ENCODE measurements at places on chromosomes 16 and 17.

DNA sequence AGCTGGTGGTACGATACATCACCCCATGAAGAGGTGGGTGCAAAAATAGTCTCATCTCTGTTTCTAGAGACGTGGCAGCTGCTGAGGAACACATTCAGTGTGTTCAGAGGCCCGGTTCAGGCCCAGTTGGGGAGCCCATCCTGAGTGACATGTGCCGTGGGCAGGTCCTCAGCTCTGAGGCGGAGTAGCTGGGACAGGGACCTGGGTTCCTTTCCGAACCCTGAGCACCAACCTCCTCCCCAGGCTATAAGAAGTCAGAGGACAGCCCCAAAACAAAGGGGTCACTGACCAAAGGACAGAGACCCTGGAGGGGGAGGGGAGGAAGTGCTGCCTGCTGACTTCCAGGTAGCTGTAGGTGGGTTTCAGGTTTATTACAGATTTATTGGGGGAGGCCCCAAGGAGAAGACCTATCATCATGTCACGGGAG is 5.1 kb downstream of the LDHD start:
- no peak for DNase-seq

- no peak for DNase-seq
These were observed 570 bp upstream of the CFDP1 start for GRCh38 chr16:75433732-75434413.

DNA sequence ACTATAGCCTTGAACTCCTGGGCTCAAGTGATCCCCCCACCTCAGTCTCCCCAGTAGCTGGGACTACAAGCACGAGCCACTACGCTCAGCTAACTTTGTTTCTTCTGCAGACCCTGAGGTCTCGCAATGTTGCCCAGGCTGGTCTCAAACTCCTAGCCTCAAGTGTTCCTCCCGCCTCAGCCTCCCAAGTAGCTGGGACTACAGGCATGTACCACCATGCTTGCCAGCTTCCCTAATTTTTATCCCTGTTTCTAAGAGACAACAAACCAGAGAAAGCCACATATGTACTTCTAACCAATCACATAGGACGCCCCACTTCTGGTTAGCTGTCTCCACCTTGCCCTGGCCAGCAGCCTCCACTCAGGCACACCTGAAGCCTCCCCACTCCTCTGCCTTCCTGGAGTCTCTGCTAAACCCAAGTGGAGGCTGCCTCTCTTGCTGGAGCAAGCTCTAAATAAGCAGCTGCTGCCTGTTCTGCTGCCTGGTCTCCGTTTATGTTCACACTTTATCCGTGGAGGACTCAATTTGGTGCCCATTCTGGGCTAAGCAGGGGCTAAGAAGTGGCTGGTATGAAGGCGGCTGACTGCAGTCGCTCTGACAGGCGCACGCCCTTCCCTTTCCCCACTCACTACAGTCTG is 24.7 kb downstream of the NSMCE1 start:
- no peak for DNase-seq

DNA sequence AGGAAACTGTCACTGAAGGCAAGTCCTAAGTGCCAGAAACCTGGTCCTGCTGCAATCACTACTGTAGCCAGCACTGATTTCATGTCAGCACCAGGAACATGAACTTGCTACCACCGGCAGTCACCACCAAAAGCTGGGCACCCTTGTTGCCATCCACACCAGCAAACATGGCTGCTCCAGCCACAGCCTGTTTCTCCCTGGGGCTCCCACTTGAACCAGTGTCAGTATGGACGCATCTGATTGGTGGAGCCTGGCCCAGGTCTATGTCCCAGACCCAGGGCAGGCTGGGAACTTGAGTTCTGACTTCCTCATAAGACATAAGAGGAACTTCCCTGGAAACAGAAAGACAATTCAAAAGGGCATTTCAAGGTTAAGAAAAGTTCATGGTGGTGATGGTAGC is 56.5 kb downstream of the COPRS start:
- DNase-seq: no peak

GRCh38 chr16:80680839-80681238 is 123.6 kb downstream of the CDYL2 start:
- DNase-seq: no peak

DNA sequence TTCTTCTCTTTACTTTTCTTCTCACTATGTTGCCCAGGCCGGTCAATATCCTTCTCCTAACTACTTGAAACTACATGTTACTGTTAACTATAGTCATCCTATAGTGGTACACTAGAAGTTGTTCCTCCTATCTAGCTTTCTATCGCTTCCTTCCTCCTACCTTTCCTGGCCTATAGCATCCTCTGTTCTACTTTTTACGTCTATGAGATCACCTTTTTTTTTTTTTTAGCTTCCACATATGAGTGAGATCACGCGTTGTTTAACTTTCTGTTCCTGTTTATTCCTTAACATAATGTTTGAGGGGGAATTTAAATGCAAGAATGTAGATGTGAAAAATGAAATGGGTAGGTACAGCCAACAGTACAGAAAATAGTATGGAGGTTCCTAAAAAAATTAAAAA is 30.5 kb upstream of the YPEL2 start:
- no peak for DNase-seq

GRCh38 chr16:800834-801511 is 439 bp upstream of the GNG13 start:
- no peak for DNase-seq

- no peak for DNase-seq
These were observed 17.0 kb downstream of the ACSF3 start for GRCh38 chr16:89110641-89111040.

GRCh38 chr16:4846503-4846900 is 586 bp downstream of the GLYR1 start:
- no peak for DNase-seq

- DNase-seq: no peak
These were observed 64.5 kb downstream of the NUP88 start for GRCh38 chr17:5354886-5355415.

DNA sequence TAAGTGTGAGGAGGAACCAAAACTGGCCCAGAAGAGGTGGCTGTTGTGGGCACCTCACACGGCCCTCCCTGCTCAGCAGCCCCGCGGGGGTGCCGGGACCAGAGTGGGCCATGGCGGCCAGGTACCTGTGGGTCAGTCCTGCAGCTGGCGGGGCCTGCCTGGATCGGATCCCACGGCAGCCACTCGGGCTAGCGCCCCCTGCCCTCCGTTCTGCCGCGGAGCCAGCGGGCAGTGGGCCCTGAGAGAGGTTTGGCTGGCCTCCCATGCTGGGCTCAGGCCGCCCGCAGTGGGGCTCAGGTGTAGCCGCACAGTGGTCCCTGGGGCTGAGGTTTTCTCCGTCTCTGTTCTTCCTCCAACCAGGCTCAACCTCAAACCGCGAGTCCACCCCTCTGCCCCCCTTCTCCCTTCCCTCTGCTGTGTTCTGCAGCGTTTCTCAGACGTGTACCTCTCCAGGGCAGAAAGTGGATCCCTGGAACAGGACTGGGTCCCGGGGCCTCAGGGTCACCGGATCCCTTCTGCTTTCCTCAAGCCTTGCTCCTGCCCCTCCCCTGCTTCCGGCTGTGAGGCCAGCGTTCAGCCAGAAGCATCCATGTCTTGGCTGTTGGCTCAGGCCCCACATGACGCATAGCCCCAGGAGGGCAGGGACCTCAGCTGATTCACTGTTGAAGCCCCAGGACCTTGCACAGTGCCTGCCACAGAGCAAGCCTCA is 28.6 kb upstream of the ITGA3 start:
- DNase-seq: no peak

DNA sequence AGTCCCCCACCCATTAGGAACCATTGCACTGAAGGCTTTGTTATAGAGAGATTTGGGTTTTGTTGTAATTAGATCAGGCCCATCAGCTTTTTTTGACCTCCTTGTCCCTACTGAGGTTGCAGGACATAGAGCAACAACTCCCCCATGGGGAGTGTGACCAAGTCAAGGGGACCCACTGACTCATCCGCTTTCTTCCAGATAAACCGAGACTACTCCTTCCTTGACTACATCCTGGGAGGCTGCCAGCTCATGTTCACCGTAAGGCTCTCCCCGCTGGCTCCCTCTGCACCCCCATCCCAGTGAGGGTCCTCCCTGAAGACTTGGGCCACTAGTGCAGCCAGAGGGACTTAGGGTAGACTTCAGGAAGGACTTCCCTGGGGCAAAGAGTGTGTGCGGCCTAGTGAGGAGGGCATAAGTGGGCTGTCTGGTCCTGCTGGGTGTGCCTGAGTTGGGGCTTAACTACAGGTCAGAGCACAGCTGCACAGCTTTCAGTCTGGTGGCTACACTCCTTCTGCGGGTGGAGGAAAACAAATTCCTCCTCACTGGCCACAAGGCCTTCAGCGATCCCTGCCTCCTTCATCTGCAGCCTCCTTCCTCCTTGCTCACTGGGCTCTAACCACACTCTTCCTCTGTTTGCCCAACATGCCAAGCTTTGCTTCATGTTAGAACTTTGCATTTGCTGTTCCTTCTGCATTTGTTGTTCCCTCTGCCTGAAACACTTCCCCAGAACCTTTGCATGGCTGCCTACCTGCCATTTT is 31.0 kb downstream of the CPNE2 start:
- no peak for DNase-seq

- no peak for DNase-seq
These were observed 102.9 kb upstream of the ZFHX3 start for GRCh38 chr16:73150786-73151185.

- no peak for DNase-seq
These were observed 112.9 kb downstream of the METRNL start for GRCh38 chr17:83192161-83192788.

DNA sequence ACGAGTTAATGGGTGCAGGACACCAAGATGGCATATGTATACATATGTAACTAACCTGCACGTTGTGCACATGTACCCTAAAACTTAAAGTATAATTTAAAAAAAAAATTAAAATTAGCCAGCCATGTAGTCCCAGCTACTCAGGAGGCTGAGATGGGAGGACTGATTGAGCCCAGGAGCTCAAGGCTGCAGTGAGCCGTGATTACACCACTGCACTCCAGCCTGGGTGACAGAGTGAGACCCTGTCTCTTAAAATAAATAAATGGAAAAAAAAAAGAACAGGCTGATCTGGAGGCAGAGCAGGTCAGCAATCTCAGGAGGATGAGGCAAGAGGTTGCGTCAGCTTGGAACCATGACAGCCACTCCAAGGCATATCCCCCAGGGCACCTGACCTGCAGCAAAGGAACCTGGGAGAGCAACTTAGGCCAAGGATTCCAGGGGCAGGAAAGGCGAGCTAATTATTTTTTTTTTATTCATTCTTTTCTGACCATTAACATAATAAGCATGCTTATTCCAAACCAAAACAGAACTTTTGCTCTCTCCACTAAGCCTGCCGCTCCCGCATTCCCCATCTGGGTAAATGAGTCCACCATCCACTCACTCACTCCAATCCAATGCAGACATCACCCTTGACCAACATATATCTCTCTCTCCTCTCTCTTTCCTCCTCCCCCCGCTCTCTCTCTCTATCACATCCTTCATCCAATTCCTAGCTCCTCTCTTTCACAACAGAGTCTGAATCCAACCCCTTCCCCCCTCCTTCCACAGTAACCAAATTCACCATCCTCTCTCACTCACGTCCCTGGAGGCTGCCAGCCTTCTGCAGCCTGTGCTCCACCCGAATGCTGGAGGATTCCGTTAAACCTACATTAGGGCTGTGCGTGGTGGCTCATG is 47.7 kb downstream of the TK2 start:
- no peak for DNase-seq

- no peak for DNase-seq
These were observed 59.7 kb downstream of the IL21R start for GRCh38 chr16:27461483-27462171.

- no peak for DNase-seq
These were observed 39.5 kb downstream of the RCVRN start for GRCh38 chr17:9865586-9865985.

DNA sequence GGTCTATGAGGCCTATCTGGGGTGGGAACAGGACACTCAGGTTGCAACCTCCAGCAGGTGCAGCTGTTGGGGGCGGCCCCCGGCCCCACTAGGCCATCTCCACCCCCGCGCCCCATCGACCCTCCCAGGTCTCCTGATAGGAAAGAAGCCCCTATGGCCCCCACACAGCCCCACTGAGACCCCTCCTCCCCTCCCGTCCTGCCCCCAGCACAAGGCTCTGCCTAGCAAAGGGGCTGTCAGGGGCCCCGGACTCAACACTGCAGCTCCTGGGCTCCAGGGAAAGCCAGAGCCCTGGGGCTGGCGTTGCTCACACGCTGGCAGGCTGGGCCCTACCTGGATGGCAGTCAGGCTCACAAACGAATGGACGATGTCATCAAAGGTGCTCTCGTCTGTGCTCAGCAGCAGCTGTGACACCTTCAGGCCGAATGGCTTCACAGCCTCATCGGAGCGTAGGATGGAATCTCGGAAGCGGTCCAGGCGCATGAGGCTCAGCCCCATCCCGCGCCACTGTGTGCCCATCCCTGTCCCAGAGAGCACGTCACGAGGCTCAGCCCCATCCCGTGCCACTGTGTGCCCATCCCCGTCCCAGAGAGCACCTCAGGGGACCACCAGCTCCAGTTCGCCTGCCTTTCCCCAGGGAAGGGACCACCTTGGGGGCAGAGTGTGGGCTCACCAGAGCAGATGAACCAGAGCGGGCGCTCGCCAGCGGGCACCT is 7.3 kb downstream of the FASN start:
- no peak for DNase-seq

DNA sequence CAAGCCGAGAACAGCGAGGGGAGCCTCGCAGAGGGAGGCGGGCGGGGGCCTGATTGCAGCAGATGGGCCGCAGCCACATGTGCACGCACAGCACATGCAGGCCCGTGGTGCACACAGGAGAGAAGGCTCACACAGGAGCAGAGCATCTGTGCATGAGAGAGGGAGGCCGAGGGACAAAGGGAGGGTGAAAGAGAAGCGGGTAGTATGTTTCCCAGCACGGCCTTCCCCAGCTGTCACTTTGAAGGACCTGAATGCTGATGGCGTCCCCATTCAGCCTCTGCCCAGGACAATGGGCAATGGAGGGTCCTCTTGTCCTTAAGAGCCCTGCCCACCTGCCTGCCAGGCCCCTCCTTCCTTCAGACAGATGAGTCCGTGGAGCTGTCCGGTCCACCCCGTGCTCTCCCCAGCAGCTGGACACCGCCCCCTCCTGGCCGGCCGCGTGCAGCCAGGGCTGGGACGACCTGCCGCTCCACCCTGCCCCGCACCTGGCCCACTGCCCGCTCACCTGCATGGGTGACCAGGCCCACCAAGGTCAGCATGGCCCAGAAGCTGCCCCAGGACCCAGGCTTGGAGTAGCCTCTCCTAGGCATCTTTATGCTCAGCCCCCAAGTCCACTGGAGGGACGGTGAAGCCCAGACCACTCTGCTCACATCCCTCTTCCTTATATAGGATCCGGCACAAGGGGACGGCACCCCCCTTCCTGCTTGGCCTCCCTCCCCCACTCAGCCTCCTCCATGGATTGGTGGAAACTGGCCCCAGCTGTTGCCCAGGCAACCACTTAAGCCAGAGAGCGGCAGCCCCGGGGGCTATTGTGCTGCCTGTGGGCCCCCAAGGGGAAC is at the start of gene BTBD17:
Gene BTBD17 (minus strand): TSS at position 639 of the 839 bp plus-strand sequence. CDS start 49 bp downstream, at position 590.
- DNase-seq: no peak
